ENCODE measurements at places on chromosomes 13 and 19.

- DNase-seq = no peak
These were observed 767.9 kb upstream of the SLITRK6 start for GRCh38 chr13:86567119-86567518.

DNA sequence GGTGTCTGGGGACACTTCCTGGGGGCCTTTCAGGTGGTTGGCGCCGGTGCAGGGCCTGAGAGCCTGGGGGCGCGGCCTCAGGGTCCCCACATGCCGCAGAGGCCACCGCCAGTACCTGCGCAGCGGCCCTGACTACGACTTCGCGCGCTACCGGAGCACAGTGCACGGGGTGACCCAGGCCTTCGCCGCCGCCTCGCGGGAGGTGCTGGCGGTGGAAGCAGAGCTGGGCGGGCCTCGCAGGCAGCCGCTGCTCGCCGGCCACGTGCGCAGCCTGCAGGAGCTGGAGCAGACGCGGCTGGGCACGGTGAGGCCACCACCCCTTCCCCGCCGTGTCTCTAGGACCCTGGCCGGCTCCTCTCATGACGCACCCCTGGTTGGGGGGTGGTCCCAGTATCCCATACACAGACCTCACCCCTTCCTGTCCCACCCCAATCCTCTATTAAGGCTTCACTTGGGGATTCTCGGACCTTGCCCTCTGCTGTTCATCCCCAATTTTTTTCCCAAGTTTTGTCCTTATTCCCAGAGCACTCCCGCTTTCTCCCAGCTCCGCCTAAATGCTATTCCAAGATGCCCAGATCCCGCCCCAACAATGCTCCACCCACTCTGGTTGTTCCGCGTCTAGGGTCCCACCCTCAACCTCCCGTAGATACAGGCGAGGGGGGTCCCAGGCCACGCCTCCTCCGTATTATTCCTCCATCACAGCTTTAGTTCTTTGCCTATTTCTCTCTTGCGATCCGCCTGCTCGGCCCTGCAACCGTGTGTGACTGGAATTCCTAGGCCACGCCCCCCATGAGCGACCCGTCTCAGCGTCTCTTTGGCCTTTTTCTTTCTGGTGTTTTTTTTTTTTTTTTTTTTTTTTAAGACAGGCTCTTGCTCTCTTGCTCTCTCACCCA lies 1.0 kb downstream of the REX1BD start:
- peak; percentile 34 for DNase-seq

DNA sequence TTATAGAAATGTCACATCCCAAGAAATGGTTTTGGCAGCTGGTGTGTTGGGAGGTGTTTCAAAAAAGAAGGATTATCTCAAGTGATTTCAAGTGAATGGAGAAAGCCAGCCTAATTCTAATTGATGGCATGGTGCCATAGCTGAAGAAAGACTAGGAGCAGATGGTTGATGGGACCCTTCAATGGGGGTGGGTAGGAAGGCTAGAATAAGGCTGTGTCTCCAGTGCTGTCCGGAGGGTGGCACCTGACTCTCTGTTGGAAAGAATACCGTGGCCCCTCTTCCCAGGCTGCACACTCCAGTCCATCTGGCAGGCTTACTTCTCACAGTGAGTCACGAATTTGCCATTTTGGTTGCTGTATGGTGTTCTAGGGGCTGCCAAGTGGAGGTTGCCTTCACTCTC lies 51.0 kb upstream of the GPR12 start:
- no peak for DNase-seq

DNA sequence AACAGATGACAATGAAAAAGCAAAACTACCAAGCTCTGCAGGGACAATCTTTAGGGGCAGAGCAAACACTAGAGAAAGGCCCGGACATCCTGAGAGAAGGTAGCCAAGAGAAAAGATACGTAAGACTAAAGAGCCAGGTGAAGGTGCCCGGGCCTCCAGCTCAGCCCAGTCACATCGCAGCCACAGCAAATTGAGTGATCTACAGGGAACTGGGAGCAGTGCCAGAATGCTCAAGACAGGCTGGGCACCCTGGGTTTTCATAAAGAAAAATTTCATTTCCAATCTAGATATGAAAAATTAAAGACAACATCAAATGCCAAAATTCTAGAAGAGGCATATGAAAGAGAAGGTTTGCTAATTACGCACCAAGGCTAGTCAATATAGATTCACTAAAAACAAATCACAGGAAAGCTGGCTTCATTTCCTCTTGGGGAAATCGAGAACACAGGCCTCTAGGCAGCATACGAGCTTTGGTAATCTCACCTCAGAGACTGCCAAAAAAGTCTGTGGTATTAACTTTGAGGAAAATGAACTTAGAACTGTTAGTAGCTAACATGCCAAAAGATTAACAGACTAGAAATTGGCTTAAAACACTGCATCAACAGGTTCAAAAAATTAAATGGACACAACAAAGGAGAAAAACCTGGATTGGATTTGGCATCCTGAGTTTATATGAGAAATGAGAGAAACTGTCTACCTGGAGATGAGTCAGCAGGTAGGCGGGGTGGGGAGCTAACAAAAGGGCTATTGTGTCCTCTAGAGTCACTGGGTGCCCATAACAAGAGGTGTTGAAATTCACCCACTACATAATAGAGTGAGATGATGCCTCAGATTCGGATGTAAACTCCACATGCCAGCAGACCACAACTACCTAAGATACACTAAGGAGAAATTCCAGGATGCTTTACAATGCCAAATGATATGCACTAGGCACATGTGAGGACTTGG lies 6.6 kb downstream of the ANKRD10 start:
- no peak for DNase-seq

GRCh38 chr13:42753697-42754096 lies 27.7 kb upstream of the FAM216B start:
- no peak for DNase-seq

GRCh38 chr13:40306817-40307216 lies 359.6 kb downstream of the FOXO1 start:
- no peak for DNase-seq

GRCh38 chr13:36207672-36208071 lies 6.7 kb downstream of the SOHLH2 start:
- DNase-seq = no peak

DNA sequence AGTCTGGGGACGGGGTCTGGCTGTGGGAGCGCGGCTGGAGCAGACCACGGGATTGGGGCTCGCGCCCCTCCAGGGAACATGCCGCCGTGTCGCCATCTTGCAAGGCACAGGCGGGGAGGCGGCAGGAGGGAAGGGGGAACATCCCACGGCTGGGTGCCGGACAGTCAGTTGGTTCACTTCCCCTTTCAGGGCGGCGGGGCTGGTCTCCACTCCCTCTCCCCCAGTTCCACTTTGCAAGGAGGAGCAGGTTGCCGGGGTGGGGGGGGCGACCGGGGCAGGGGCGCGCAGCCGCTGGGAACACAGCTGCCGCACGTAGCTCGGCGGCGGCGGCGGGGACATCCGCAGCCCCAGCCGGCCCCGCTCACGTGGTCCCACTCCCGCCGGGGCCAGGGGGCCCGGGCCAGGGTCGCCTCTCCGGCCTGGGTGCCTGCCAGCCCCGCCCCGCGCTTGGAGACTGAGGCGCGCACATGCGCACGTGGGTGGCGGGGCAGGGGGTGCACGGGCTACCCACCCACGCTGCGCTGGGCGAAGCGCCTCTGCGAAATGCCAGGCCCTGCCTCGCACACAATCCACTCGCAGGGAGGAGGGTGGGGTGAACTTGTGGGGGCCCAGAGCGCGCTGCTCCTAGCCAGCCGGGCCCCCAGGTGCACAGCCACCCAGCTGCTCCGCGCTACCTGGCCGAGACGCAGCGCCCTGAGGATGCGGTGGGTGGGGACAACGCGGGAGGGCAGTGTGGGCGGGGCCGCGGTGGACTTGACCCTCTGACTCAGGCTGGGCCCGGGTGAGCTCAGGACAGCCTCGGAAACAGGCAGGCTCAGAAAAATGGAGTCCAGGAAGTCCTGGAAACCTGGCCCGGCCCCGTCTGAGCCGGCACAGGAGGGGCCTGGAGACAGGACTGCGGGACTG lies 6.4 kb downstream of the KLF16 start:
- DNase-seq = no peak

DNA sequence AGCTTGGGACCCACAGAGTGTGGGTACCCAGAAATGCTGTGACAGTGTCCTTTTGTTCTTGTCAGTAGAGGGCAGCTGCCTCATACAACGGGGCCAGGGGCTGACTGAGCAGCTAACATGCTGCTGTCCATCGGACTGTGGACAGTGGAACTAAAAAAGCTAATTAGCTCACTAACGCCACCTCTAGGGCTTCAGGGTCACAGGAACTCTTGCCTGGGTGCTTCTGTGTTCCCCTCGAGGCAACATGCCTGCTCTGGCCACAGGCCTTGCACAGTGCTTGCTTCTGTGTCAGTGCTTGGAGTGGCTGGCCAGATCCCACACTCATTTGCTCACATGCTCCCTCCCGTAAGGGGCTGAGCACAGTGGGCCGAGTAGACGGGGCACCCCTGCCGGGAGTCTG lies 377.0 kb downstream of the OLFM4 start:
- DNase-seq = no peak

- no peak for DNase-seq
These were observed 85.0 kb downstream of the DOCK9 start for GRCh38 chr13:98892821-98893220.

DNA sequence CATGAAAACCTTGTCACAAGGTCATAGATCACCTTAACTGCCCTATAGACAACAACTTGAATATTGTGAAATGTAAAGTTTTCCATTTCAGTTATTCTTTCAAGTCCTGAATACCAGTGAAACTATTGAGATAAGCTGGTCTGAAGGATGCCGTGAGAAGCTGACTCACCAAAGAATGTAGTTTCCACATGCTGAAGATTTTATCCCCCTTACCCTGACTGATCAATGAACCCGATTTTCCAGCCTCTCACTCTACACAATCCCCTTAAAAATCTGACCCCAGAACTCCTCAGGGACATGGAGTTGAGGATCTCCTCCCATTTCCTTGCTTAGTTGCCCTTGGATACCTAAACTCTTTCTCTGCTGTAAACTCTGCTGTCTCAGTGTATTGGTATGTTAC lies 67.5 kb downstream of the POSTN start:
- DNase-seq = no peak

DNA sequence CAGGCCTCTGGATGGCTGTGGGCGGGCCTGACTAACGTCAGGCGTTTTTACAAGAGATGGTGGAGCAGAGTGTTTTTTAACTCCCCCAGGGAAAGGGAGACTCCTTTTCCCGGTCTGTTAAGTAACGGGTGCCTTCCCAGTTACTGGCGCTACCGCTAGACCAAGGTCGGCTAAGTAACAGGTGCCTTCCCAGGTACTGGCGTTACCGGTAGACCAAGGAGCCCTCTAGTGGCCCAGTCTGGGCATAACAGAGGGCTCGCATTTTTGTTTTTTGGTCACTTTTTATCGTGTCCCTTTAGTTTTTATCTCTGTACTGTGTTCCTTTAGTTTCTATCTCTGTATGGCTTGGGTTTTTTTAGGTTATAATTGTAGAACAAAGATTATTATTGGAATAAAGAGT lies 10.0 kb downstream of the ZNF383 start:
- no peak for DNase-seq

DNA sequence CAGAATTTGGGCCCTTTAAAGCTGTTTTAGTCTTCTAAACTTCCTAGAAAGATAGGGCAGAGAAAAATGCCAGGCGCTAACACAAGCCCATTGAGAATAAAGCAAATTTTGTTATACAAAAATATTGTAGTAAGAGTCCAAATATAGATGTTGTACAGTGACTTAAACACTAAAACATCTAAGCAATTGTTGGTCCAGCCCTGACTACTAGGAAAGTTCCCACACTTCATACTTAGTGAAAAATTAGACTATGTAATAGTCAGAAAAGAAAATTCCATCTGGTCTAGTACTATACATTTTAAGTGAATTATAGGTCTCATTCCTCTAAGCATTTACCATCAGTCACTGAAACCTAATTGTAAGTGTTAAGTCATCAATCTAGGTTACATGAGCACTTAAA lies 1518.3 kb upstream of the SLC10A2 start:
- no peak for DNase-seq

DNA sequence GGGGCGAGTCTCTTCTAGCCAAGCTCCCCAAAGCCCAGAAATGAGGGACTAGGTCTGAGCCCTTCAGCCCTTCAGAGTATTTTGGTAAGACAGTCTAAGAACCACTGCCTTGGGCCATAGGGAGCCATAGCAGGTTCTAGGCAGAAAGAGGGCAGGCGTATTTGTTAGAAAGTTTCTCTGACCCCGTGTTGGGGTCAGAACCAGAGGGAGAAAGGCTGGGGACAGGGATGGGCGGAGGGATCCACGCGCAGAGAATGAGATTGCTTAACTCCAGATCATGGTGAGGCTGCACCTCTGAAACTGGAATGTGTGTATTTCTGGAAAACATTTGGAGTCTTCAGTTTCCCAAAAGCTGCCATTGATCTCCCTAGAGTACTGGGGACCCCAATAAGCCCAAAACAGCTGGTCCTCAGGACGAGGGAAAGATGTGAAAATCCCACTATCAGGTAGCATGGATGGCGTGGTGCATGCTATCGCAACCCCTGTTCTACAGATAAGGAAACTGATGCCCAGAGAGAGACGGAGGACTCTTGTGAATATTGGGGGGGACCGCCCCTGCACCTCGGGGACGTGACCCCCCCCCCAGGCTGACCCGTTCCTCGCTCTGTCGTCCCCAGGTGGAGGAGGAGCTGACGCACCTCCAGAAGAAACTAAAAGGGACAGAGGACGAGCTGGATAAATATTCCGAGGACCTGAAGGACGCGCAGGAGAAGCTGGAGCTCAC lies 703 bp upstream of the TPM4 start:
- DNase-seq = no peak

DNA sequence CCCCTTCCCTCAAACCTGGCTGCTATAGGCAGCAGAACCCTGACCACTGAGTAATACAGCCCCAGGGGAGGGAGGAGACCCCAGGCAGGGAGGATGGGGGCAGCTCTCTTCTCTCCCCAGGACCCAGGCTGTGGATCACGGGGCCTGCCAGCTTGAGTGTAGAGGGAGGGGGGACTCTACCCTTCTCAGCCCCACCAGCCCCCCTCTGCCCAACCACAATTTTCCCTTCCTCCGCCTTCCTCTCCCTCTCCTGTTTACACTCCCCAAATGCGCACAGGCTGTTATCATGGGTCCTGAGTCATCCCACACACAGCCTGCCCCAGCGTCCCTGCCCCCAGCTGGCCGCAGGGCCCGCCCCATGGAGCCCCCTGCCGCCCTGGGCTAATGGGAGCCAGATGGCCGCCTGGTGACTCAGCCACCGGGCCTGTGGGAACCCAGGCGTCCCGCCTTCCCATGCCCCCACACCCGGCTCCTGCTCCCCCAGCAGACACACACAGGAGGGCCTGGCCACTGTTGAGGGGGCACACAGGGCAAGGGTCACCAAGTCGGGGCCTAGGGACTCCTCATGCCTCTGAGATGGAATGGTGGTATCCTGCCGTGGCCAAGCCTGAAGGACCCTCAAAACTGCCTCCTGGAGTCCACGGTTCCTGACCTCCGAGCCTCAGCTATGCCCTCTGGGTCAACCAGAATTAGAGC lies 13.6 kb downstream of the CCDC97 start:
- no peak for DNase-seq

GRCh38 chr19:52542984-52543664 lies 15.7 kb downstream of the ZNF808 start:
- no peak for DNase-seq

All from stimulated activated CD4-positive, alpha-beta T cell treated with anti-CD3 and anti-CD28 coated beads, Interleukin-1b, Interleukin-23, amount 100 ng/mL, for 1 hour (primary cell).